ENCODE measurements at places on chromosomes 11 and 22. TPM values are rescaled to one million over a fixed set of nuclear protein-coding genes. Genes with fewer than 3 reads are reported as not detected.

NXPE2 gene
- total RNA-seq, result 0.34 TPM

OR5AK2 gene
- total RNA-seq, result not detected

OR2AT4 gene
- not detected for total RNA-seq

- DNase-seq, result no peak
Observed at GRCh38 chr11:118142809-118143208, 9.8 kb downstream of the SCN4B start.

- peak; percentile 60 for DNase-seq
Observed at GRCh38 chr11:115759622-115760460, 255.6 kb upstream of the CADM1 start.

DNA sequence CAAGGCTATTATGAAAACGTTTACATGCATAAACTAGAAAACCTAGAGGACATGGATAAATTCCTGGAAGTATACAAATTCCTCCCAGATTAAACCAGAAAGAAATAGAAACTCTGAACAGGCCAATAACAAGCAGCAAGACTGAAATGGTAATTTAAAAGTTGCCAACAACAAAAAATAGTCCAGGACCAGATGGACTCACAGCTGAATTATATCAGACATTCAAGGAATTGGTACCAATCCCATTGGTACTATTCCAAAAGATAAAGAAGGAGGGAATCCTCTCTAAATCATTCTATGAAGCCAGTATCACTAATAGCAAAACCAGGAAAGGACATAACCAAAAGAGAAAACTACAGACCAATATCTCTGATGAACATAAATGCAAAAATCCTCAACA lies 236.0 kb downstream of the DLG2 start:
- no peak for DNase-seq

GRCh38 chr11:106121570-106122320 lies 44.3 kb downstream of the AASDHPPT start:
- DNase-seq, result no peak

DNA sequence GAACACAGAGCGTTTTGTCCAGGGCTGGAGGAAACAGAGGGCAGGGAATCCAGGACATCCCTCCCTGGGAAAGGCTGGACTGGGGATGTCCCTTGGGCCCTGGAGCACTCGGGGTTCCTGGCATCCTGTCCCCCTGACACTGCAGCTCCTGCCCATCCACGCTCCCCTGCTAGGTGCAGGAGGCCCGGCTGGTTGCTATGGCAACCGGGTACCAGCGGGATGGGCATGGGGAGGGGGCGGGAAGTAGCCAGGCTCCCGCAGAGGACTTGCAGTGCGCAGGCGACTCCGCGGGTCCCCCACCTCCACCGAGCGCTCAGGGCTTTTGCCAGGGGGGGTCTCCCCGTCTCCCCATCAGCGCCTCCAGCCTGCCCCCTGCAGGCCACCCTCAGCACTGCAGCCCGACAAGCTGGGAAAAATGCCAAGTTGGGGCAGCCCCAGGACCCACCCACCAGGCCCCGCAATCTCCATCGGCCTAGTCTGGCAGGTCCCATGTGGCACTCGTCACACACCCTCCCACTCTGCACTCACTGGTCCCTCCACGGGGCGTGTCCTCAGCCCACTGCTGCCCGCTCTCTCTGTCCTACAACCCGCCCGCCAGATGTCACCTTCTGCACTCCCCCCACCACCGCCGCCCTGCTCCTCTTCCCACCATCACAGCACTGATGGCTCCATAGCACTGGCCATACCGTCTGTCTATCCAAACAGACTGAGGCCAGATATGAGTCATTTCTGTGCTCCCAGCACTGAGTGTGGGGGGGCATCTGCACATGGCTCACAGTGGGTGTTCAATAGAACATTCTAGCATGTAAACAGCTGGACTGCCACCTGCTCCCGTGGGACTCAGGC lies 31.5 kb downstream of the KIAA0930 start:
- DNase-seq, result no peak

Data from lung (tissue), 17 donors.